Left cardiac atrium (tissue), 4 donors: ENCODE measurements at places on chromosomes 4 and X. TPM values are rescaled to one million over a fixed set of nuclear protein-coding genes. Genes with fewer than 3 reads are reported as not detected.

The CHIC1 gene
- 12.9 TPM for total RNA-seq

The TMEM35A gene
- not detected for total RNA-seq

The NALF2 gene
- 57.0 TPM for total RNA-seq

The RHOXF2B gene
- not detected for total RNA-seq

The SSR4 gene
- total RNA-seq: 183 TPM
